ENCODE measurements at places on chromosomes 2 and 18. TPM values are rescaled to one million over a fixed set of nuclear protein-coding genes. Genes with fewer than 3 reads are reported as not detected.

SCN3A gene
- polyA plus RNA-seq = 0.16 TPM

LAMA1 gene
- polyA plus RNA-seq = 1.2 TPM

FBXO48 gene
- polyA plus RNA-seq = 0.52 TPM

BARD1 gene
- polyA plus RNA-seq = 1.9 TPM

CPO gene
- 0.07 TPM for polyA plus RNA-seq

CCDC68 gene
- polyA plus RNA-seq = 6.7 TPM

DNA sequence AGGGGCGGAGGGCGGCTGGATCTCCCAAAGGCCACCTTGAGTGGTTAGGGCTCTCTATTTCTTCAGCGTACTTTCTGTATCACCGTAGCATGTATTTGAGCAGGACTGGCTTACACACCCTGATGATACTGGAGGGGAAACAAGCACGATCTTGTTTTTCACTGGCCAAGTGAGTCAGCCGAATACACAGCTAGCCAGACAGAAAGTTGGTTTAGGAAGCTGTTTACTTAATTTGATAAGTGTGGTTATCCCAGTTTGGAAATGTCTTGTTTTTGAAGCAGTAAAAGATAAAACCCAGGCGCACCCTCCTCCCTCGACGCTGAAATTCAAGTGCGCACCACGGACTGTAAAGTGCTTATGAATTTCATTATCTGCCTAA, 582 bp downstream of the RIOK3 start:
- peak; percentile 29 for DNase-seq

DNA sequence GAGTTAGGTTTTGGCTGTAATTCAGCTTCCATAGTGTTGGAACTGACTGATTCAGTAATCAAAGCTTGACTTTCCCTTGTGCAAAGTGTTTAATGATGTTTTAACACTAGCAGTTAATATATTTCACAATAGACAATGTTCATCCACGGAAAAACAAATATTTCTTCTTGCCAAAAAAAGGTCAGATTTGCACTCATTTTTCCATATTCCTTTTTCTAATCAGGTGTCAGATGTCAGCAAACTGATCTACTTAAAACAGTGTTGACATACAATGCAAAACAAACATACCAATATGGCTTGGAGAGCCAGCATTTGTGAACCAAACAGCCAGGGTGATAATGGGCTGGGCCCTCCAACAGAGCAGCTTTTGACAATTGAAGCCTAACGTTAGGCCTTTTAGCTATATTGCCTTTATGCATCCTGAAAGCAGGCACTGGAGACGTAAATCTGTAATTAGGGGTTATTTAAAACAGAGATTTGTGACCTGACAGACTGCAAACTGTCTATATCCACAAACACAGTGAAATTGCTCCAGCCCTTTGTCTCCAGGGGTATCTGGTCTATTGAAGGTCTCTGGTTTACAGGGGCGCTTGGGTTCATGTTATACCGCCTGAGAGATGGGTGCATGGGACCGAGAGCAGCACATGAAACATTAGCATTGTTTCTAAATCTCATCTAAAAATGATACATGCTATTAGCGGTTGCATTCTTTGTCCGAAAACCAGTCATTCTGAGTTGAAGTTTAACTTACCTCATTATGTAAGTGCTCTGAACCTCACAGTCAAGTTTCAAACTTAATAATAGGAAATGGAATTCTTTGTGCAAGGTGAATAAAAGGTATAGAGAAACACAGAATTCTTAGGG, 7.1 kb upstream of the CDCA7 start:
- DNase-seq = peak; percentile 87

- DNase-seq = peak; percentile 56
Measured at GRCh38 chr2:96485751-96486651, 19.2 kb downstream of the NEURL3 start.

GRCh38 chr2:239015901-239016675, 168.2 kb downstream of the TWIST2 start:
- DNase-seq = peak; percentile 10

DNA sequence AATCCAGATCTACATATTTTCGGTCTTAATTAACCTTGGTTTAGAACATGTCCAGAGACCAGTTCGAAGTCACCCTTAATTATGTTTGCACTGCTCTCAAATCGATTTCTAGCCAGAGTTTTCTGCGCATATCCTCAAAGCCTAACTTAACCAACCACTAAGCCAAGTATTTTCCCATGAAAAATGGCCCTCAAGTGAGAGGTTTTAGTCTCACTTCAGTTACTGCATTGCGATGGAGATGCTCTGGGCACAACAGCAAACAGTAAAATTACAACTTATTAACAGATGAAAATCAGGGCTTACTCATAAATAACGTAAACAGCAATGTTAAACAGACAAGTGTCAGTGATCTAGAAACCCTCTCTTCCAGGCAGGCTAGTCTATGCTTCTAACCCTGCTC, 4.5 kb downstream of the RTN4 start:
- peak; percentile 8 for DNase-seq

DNA sequence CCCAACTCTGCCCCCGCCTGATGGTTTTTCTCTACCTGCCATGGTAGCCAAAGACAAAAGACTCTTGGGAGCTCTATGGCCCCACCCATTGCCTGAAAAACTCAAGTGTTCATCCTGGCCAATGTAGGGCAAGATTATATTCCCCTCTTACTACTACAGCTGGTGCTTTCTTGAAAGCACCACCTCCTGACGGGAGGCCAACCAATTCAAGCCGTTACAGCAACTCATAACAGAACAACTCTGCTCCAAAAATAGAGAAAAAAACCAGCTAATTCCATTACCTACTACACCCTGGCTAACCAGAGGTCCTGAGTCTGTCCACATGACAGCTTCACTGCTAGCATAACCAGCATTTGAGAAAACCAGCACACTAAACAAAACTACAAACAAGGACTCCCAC, 127.5 kb upstream of the GAREM1 start:
- no peak for DNase-seq

DNA sequence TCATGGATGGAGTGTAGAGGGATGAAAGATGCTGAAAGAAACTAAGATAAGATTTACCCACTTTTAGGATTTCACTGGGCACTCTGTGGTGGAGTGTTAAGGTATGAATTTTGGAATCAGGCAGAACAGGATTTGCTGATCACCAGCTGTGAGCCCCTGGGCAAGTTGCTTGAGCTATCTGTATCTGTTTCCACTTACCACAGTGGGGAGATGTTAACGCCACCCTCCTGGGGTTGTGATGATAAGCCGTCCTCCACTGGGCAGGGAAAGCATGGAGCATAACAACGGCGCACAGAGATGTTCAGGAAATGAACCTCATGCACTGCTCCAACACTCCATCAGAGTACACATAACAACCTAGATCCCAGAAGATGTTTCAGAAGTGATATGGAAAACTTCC, 160.6 kb downstream of the MTCL1 start:
- no peak for DNase-seq

DNA sequence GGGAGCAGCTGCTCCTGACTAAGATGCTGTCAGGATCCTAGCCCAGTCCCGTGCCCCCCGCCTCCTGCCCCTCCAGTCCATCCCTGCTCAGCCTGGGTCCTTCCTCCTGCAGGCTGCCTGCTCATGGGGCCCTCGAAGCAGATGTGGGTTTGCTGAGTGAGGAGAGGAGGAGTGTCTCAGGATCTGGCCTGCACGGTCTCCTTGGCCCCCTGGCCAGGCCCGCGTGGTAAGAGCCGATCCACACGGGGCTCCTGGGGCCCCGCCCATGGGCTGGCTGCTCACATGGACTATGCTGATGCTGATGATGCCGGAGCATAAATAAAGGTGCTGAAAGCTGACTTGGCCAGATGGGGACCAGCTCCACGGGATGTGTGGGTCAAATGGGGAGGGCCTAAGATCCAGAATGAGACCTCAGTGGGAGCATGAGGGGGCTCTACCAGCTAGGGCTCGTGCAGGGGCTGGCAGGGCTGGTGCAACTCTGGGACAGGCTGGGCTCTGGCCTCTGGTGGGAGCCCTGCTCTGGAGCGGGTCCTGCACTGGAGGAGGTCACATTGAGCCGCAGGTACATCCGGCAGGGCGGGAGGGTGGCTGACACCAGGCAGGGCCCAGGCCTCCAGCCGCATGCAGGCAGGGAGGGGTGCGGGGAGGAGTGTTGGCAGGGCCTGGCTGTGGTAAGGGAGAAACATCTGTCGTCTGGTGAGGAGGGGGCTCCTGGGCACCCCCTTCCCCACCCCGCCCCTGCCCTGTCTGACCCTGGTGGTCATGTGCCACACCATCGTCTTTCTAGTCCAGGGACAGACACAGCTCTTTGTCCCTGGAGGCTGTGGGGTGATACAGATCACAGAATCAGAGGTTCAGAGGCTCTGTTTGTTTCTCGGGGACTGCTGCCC, 275.3 kb upstream of the HDAC4 start:
- no peak for DNase-seq

DNA sequence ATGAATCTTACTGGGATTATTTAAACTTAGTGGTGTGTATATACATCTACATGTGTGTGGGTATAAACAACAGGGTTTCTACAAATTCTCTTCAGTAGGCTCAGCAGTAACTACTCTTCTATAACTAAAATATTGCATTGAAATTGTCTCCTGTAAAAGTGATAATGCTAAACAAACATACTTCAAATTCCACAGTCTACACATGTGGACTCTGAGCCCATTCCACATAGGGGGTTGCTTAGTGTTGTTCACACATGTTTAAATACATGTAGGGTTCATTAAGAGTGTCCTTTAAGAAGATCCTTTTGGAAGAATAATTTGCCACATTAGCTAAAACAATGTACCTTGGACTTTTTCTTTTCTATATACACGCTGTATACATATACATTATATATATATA, 152.8 kb upstream of the VRK2 start:
- no peak for DNase-seq

DNA sequence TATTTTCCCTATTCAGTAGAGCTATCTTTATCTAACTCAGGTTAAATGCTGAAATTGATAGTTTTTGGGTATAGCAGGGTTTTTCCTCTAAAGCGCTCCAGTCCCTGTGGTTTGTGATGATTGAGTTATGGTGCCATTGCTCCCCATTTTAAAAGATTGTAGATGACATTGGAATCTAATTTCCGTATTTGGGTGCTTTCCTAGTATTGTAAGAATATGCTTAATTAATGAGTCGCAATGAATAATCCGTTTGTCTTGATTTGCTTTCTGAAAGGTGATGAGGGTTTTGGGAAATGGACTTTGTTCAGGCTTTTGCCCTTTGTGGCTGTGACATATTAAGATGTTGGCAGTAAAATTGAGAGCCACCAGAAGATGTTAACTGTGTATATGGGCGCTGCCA, 3.9 kb downstream of the RPS7 start:
- DNase-seq = no peak

- DNase-seq = no peak
Measured at GRCh38 chr2:177606636-177607035, 214.1 kb downstream of the AGPS start.

All from lung (tissue), 17 donors.